Spinal cord (tissue), 10 donors: ENCODE measurements at places on chromosomes 2 and 18.

GRCh38 chr2:69253611-69254301, 133.3 kb downstream of the GFPT1 start:
- peak; percentile 60 for DNase-seq

GRCh38 chr2:185144159-185144919, 546.0 kb downstream of the ZNF804A start:
- no peak for DNase-seq

DNA sequence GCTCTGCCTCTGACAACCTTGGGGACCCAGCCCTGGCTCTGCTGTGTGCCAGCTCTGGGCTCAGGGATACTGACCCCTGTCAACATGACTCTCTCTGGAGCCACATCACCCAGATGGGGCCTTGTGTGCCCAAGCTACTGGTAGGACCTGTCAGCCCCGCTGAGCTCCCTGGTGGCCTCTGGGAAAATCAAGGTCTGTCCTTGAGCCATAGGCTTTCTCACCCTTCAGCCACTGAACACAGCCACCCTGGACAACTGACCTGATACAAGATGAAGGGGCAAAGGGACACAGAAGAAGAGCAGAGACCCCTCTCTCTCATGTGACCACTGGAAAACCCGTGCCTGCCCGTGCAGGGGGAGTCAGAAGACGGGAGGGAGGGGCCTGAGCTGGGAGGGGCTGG, 7.8 kb downstream of the CCDC74A start:
- no peak for DNase-seq

- no peak for DNase-seq
These were observed 15.7 kb upstream of the MBP start for GRCh38 chr18:77148289-77148688.

- no peak for DNase-seq
These were observed 256.4 kb downstream of the KIAA1328 start for GRCh38 chr18:37085362-37085761.

DNA sequence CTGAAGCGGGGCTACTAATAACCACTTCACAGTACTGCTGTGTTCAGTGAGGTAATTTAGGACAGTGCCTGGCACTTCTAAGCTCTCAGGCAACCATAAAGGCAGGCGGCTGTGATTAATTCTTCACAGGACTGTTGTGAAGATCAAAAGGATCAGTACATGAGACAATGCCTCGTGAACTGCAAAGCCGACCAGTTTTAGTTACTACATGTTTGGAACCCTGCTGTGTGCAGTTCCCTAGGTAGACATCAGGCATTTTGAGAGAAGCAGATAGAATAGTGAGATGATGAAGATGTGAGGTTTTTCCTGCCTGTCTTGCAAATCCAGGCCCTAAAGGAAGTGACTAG, 19.1 kb downstream of the EFHD1 start:
- peak; percentile 87 for DNase-seq

- DNase-seq: no peak
These were observed 48.5 kb downstream of the NAT8 start for GRCh38 chr2:73593680-73594079.
